HFFc6 (cell line): ENCODE measurements at places on chromosomes 13 and 19.
A peak's percentile ranks its signal among the peaks of the same experiment; 100 is the strongest.

DNA sequence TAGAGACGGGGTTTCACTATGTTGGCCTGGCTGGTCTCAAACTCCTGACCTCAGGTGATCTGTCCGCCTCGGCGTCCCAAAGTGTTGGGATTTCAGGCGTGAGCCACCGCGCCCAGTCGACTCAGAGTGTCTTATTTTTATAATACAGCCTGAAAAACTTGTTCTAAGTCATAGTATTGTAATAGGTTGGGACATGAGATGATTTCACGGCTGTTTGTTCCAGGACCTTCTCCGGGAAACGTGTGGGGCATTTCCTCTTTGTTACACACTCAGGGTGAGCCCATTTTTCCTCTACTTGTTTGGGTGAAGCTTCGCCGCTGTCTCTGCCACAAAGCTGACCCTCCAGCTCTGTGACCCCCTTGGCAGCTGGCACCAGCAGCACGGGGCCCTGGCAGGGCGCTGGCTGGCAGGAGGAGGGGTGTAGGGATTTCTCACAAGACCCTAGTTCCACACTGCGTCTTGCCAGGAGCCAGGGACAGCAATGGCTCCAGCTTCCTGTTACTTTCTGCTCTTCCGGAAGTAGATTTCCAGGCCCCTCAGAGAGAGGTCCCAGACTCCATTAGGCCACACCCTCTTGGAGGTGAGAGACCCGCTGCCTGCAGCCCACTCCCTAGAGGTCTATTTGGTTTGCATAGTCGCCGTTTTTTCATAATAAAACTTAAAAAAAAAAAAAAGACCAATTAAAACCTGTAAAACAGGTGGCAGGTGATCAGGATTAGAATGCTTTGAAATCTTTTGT lies 15.6 kb downstream of the FGF21 start:
- H3K4me1 ChIP-seq, result no peaks in the 10 kb centered on the region
- no peak overlapping the region for H3K27ac ChIP-seq
- peaks cover 24% of the 10 kb centered on the region for H3K27me3 ChIP-seq
- H3K36me3 ChIP-seq, result no peaks in the 10 kb centered on the region
- H3K4me3 ChIP-seq, result no peak overlapping the region
- DNase-seq, result no peak

DNA sequence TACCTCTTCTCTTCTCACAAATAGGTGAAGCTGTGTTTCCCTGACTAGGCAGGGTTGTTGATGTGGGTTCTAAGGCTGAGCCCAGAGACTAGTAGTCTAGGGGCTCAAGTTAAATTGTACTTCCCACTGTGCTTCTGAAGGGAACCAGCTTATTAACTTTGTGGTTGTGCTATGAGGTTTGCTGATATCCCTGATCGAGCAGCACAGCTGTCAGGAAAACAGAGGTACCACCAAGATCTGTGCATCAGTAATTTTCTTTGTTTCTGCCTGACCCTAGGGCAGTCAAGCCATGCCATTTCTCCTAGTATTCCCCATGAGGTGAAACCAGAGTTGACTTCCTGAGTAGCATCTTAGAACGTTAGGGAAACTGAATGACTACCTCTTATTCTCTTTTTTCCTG lies 853.8 kb upstream of the MIR17HG start:
- H3K4me1 ChIP-seq, result peaks cover 6% of the 10 kb centered on the region
- H3K27ac ChIP-seq, result no peak overlapping the region
- no peak for DNase-seq
- H3K4me3 ChIP-seq, result no peak overlapping the region

DNA sequence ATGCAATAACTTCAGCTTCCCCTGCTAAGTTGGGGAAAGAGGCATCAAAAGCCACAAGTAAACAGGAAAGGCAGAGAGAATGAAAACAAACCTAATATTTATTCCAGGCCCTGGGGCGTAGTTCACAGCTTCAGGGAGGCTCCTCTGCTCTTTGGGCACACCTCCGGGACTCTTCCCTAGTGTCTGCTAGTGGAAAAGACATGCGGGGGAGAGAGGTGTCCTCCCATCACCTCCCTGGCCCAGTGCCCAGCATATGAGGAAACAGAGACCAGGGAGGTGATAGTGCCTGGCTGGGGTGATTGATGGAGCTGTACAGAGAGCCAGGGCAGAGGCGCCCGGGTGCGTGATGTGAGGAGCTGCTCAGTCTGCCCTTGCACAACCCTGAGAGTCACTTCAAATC lies 71.0 kb downstream of the RASL11A start:
- no peak overlapping the region for H3K4me3 ChIP-seq
- no peak overlapping the region for H3K27ac ChIP-seq
- no peaks in the 10 kb centered on the region for H3K36me3 ChIP-seq
- no peaks in the 10 kb centered on the region for H3K4me1 ChIP-seq

DNA sequence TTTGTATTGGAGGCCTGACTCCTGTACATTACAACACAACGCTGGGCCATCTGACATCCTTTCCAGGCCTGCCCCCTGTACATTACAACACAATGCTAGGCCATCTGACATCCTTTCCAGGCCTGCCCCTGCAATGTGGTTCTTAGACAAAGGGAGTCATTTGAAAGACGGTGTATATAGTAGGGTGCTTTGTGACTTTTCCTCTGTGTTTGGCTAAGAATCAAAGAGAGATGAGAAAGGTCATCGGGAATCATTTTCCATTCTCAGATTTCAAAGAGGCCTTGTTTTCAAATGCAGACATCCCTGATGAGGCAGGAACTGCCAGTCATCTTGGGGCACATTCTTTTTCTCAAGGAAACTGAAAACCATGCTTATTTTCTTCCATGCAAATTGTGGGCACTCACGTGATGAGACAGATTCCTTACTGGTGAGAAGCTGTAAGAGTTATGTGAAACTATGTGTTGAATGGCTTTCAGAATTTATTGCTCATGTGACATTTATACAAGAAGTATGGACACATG lies 551.6 kb downstream of the MYO16 start:
- no peaks in the 10 kb centered on the region for H3K27me3 ChIP-seq
- H3K4me3 ChIP-seq, result peak overlapping the region; percentile 9; the same call in 1 of the 2 replicates
- DNase-seq, result peak; percentile 86
